ENCODE measurements at places on chromosomes 16 and 17. TPM values are rescaled to one million over a fixed set of nuclear protein-coding genes. Genes with fewer than 3 reads are reported as not detected.

DNA sequence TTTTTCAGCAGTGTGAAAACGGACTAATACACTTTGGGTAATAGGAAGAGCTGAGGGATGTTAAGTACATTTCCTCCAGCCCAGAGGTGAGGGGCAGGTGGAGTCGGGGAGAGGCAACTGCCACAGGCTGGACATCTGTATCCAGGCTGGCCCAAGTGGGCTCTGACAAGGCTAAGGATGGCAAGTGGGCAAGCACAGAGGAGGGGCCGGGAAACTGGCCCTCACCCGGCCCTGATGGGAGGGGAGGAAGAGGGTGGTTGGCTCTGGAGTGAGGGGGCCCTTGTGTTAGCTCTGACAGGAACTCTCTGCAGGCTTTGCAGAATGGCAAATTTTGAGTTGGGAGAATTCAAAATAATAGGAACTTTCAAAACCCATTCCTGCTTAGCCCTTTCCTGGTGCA, 251.0 kb upstream of the TNRC6C start:
- H3K4me1 ChIP-seq = no peaks in the 10 kb centered on the region
- DNase-seq = no peak
- no peaks in the 10 kb centered on the region for H3K36me3 ChIP-seq
- no peaks in the 10 kb centered on the region for H3K27me3 ChIP-seq

DNA sequence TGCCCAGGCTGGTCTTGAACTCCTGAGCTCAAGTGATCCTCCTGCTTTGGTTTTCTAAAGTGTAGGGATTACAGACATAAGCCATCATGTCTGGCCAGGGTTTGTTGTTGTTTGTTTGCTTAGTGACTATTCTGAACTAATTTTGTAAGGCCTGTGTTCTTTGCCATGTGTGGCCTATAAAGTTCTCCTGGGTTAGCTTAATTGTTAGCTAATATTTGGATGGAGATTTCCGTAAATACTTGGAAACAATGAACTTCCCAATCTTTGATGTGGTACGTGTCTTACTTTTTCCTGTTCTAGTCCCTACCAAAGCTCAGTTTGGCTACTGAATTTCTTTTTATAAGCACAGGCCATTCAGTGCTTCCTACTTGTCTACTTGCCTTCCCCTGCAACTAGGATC, 24.9 kb downstream of the DUS2 start:
- H3K27ac ChIP-seq = no peak overlapping the region
- H3K27me3 ChIP-seq = no peaks in the 10 kb centered on the region
- peaks cover 36% of the 10 kb centered on the region for H3K36me3 ChIP-seq
- H3K4me1 ChIP-seq = peaks cover 21% of the 10 kb centered on the region
- no peak overlapping the region for H3K4me3 ChIP-seq
- DNase-seq = peak; percentile 15

DNA sequence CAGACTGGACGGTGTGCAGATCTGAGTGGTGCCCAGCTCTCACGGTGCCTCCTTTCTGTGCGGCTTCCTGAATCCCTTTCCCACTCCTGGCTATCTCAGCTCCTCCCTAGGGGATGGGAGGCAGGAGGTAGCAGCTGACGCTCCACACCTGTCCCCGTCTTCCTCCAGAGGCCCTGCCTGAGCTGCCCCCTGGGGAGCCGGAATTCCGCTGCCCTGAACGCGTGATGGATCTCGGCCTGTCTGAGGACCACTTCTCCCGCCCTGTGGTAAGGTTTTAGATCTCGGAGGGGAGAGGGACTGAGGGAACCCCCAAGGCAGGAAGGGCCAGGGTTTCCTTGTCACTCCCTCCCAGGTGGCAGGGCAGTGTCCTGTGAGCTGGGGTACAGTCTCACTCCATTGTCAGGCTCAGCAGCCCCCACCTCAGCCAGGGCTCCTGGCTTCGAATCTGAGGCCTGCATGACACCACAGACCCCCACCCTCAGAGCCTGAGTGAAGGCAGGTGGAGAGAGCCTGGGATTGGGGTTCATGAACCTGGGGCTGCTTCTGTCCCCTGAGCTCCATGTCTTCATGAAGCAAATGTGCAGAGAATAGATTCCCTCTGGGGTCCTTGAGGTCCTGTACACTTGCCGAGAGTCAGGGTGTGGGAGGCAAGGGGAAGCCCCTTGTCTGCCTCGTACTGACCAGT, 6.6 kb downstream of the DEF8 start:
- H3K27ac ChIP-seq = no peak overlapping the region
- H3K4me1 ChIP-seq = peaks cover 5% of the 10 kb centered on the region
- no peaks in the 10 kb centered on the region for H3K27me3 ChIP-seq
- peaks cover 40% of the 10 kb centered on the region for H3K36me3 ChIP-seq
- no peak overlapping the region for H3K4me3 ChIP-seq
- DNase-seq = no peak

DNA sequence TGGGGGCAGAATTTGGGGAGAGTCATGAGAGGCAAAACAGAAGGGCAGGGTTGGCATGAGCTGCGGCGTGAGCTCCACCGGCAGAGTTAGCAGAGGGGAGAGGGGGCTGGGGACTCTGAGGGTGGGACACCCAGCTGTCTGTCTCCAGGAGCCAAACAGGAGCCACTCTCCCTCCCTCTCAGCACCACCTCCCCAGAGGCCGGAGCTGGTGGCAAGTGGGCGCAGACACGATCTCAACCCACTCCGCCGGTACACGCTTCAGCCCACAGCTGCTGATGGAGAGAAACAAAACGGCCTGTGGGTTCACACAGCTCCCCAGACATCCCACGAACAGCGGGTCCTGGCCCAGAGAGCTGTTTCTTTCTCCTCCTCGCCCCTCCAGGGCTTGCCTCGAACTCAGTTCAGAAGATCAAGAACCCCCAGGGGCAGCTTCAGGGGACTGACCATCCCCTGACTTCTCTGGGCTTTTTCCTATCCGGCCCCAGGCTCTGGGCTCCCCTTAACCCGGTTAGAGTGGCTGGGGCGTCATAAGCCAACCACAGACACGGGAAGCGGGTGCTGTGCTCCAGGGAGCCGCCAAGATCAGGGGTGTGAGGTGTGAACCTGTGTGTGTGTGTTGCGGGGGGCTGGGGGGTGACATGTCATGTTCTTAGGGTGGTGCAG, 7.6 kb downstream of the RHBDF2 start:
- H3K4me1 ChIP-seq = peaks cover 78% of the 10 kb centered on the region
- no peak for DNase-seq
- H3K27ac ChIP-seq = no peak overlapping the region
- H3K36me3 ChIP-seq = 0 out of 2 replicates have a peak, but pooled peaks cover 1% of the 10 kb centered on the region
- no peak overlapping the region for H3K4me3 ChIP-seq
- no peaks in the 10 kb centered on the region for H3K27me3 ChIP-seq

GRCh38 chr16:67245674-67246080, 1.6 kb downstream of the FHOD1 start:
- no peaks in the 10 kb centered on the region for H3K36me3 ChIP-seq
- peaks cover 20% of the 10 kb centered on the region for H3K27me3 ChIP-seq
- H3K4me1 ChIP-seq = peaks cover 70% of the 10 kb centered on the region
- H3K4me3 ChIP-seq = peak overlapping the region; percentile 82
- peak overlapping the region; percentile 73 for H3K27ac ChIP-seq
- no peak for DNase-seq

GRCh38 chr17:47611372-47612350, 38.1 kb upstream of the KPNB1 start:
- no peaks in the 10 kb centered on the region for H3K27me3 ChIP-seq
- DNase-seq = no peak
- no peak overlapping the region for H3K27ac ChIP-seq
- H3K4me1 ChIP-seq = 0 out of 2 replicates have a peak, but pooled peaks cover 10% of the 10 kb centered on the region
- H3K36me3 ChIP-seq = peaks cover 13% of the 10 kb centered on the region

DNA sequence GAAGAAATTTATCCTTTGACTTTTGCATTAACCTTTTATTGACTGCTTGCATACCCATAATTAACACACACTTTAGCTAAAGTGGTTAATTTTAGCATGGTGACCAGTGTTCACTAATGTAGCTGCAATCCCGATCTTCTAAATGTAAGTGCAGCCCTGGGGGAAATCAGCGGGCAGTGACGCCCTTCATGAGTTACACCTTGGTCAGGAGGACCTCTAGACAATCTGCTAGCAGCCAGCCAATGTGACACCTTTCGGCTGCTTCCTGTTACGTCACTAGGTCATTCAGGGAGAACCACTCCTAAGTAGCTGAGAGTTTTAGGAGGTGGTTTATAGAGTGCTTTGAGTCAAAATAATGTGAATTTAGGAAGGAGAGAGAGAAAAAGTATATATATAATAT, 180.5 kb downstream of the IRX3 start:
- H3K4me1 ChIP-seq = peaks cover 56% of the 10 kb centered on the region
- H3K27ac ChIP-seq = no peak overlapping the region
- H3K27me3 ChIP-seq = no peaks in the 10 kb centered on the region
- no peaks in the 10 kb centered on the region for H3K36me3 ChIP-seq
- H3K4me3 ChIP-seq = no peak overlapping the region

DNA sequence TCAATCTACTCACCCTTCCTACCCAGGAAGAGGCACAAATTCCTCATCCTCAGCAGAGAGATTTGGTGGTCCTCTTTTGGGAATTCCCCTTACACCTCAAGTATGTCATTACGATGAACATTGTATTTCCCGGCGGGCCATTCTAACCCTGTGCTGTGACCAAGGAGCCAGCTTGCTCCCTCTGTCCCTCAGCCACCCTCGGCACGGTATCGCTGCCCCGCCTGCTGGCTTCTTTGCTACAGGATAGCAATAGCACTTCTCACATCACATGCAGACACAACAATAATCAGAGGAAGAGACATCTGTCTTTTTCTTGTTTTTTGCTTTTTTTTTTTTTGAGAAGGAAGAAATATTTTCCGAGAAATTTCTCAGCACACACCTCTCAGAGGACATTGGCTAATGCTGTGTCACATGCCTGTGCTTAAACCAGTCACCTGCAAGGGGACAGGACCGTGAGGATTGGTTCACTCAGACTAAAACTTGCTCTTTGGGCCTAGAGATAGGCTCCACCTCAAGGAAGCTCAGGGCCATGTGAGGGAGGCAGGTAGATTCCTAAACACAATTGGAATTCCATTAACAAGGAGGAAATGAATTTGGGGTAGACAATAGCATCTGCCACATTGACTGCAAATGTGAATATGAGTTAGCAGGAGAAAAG, 41.2 kb downstream of the TMC5 start:
- H3K27me3 ChIP-seq = 0 out of 2 replicates have a peak, but pooled peaks cover 4% of the 10 kb centered on the region
- H3K27ac ChIP-seq = no peak overlapping the region
- peaks cover 10% of the 10 kb centered on the region for H3K4me1 ChIP-seq
- no peak for DNase-seq
- peak overlapping the region; percentile 39 for H3K4me3 ChIP-seq

The OR4D1 gene
- polyA plus RNA-seq = not detected

The TEKT5 gene
- 0.25 TPM for polyA plus RNA-seq

The TBC1D16 gene
- 18.6 TPM for polyA plus RNA-seq

The KRT39 gene
- polyA plus RNA-seq = 1.6 TPM

All from HepG2 (cell line).